ENCODE measurements at places on chromosomes 11 and 22. TPM values are rescaled to one million over a fixed set of nuclear protein-coding genes. Genes with fewer than 3 reads are reported as not detected.

GRCh38 chr11:58490827-58491226 lies 17.1 kb downstream of the OR5B21 start:
- no peaks in the 10 kb centered on the region for H3K27me3 ChIP-seq
- H3K4me3 ChIP-seq = no peak overlapping the region
- no peak for DNase-seq
- no peaks in the 10 kb centered on the region for H3K36me3 ChIP-seq

- H3K27ac ChIP-seq = no peak overlapping the region
- H3K4me1 ChIP-seq = peaks cover 46% of the 10 kb centered on the region
- H3K36me3 ChIP-seq = no peaks in the 10 kb centered on the region
- no peaks in the 10 kb centered on the region for H3K27me3 ChIP-seq
Measured at GRCh38 chr11:72720047-72720446, 32.2 kb downstream of the ARAP1 start.

DNA sequence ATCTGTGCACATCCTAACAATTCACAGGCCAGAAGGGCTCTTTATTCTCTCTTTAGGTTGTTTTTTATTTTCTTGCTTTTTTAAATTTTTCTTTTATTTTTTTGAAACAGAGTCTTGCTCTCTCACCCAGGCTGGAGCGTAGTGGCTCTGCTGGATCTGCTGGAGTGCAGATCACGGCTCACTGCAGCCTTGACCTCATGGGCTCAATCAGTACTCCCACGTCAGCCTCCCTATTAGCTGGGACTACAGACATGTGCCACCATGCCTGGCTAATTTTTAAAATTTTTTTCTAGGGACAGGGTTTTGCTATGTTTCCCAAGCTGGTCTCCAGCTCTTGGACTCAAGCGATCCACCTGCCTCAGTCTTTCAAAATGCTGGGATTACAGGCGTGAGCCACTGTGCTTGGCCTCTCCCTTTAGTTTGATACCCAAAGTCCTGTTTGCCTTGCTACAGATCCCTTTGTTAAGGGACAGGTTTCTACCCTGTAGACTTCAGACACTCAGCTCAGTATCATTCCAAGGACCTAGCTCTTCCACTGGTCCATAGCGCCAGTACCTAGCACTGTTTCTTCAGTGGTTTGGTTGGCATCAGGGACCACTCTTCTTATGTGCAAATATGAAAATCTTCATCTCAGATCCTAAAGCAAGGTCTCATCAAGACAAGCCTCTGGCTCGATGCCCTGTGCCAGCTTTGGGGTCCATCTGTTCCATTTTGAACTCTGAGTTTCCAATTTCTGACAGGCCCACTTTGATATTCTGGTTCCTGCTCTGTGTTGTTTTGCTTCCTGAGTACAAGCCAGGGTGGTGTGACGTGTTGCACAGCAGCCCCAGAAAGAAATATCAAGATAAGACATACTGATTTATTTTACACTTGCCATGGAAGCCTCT lies 211.7 kb downstream of the FAT3 start:
- DNase-seq = no peak
- no peak overlapping the region for H3K4me3 ChIP-seq
- no peak overlapping the region for H3K27ac ChIP-seq
- H3K4me1 ChIP-seq = no peaks in the 10 kb centered on the region
- H3K36me3 ChIP-seq = no peaks in the 10 kb centered on the region
- no peaks in the 10 kb centered on the region for H3K27me3 ChIP-seq

DNA sequence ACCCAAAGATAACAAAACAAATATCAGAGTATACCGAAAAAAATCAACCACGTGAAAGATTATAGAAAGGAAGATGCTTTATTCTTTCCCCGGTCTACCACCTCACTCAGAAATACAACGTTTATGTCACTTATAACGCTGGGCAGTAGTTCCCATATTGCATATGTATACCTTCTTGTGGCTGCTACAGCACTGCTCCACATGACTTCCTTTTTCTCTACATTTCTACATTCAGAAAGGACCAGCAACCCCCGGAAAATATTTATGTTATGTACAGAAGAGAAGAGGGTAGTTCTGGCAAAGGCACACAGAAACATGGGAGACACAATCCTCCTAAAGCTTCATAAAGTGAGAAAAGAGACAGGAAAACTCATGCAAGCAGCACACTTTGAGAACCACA lies 56.8 kb downstream of the MTMR2 start:
- no peaks in the 10 kb centered on the region for H3K36me3 ChIP-seq
- H3K27me3 ChIP-seq = no peaks in the 10 kb centered on the region
- DNase-seq = no peak
- H3K27ac ChIP-seq = no peak overlapping the region
- no peaks in the 10 kb centered on the region for H3K4me1 ChIP-seq

DNA sequence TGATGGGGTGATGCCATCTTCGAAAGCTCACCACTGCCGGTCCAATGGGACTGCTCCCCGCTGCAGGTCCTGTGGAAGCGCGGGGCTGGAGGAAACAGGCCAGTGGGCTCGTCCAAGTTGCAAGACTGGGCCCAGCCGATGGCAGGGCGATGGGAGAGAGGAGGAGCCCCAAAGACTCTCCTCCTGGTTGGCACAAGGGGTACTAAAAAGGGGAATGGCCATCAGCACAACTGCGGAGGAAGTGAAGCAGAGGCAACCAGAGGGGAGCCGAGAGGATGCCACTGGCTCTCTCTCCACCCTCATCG lies 357.1 kb downstream of the SHANK2 start:
- H3K4me1 ChIP-seq = no peaks in the 10 kb centered on the region
- no peak for DNase-seq
- no peak overlapping the region for H3K4me3 ChIP-seq
- H3K27ac ChIP-seq = no peak overlapping the region

GRCh38 chr22:41517172-41518047 lies 26.9 kb downstream of the POLR3H start:
- H3K4me1 ChIP-seq = no peaks in the 10 kb centered on the region
- H3K4me3 ChIP-seq = no peak overlapping the region
- peaks cover 6% of the 10 kb centered on the region for H3K36me3 ChIP-seq
- DNase-seq = peak; percentile 60

DNA sequence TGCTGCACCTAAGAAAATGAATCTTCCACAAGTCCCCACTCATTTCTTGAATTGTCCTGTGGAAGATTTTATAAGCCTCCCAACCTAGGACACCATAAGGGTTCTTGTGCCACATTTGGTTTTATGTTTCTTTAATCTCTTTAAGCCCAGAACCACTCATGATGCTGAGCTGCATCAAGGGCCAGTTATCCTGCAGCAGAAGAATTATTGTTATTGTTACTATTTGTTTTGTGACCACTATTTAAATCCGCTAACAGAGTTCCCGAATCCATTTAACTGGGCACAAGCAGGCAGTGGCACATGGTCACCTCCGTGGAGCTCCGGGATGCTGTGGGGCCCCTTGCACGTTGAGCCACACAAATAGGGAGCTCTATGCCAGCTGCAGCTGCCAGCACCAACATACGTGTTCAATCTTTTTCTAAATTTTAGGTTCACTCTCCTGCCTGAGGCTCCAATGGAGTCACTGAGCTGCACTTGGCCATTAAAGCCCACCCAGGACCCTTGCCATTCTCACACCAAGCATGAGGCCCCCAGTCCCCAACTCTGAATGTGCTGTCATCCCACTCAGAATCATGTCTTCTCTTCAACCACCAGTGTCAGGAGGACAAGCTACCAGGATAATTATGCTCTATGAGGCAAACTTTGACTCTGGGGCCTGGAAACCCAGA lies 60.6 kb downstream of the DGCR2 start:
- H3K27me3 ChIP-seq = no peaks in the 10 kb centered on the region
- DNase-seq = no peak
- H3K4me1 ChIP-seq = no peaks in the 10 kb centered on the region
- peaks cover 94% of the 10 kb centered on the region for H3K36me3 ChIP-seq
- no peak overlapping the region for H3K27ac ChIP-seq

GRCh38 chr22:37633089-37633624 lies 6.3 kb upstream of the SH3BP1 start:
- peak overlapping the region; percentile 94 for H3K27ac ChIP-seq
- H3K4me3 ChIP-seq = peak overlapping the region; percentile 56
- peaks cover 68% of the 10 kb centered on the region for H3K4me1 ChIP-seq
- H3K27me3 ChIP-seq = no peaks in the 10 kb centered on the region

DNA sequence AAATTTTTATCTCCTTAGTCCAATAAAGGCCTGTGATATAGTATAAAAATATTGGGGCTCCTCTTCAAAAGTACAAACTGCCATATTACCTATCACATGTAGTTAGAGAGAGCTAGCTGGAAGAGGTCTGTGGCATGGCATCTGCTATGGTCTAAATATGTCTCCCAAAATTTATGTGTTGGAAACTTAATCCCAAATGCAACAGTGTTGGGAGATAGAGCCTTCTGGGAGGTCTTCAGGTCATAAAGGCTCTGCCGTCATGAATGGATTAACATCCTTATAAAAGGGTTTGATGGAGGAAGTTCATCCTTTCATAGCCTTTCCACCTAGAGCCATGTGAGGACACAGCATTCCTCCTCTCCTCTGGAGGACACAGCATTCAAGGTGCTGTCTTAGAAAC lies 105.4 kb downstream of the RELT start:
- H3K27ac ChIP-seq = no peak overlapping the region
- no peak overlapping the region for H3K4me3 ChIP-seq
- H3K36me3 ChIP-seq = no peaks in the 10 kb centered on the region
- H3K4me1 ChIP-seq = no peaks in the 10 kb centered on the region
- DNase-seq = no peak

GRCh38 chr11:17607591-17608570 lies 60.8 kb downstream of the OTOG start:
- H3K27me3 ChIP-seq = no peaks in the 10 kb centered on the region
- no peaks in the 10 kb centered on the region for H3K36me3 ChIP-seq
- H3K4me1 ChIP-seq = no peaks in the 10 kb centered on the region
- H3K27ac ChIP-seq = no peak overlapping the region
- H3K4me3 ChIP-seq = no peak overlapping the region
- no peak for DNase-seq

GRCh38 chr11:81080476-81080875 lies 1639.6 kb upstream of the TENM4 start:
- no peak overlapping the region for H3K4me3 ChIP-seq
- H3K4me1 ChIP-seq = no peaks in the 10 kb centered on the region
- no peak for DNase-seq
- no peak overlapping the region for H3K27ac ChIP-seq

DNA sequence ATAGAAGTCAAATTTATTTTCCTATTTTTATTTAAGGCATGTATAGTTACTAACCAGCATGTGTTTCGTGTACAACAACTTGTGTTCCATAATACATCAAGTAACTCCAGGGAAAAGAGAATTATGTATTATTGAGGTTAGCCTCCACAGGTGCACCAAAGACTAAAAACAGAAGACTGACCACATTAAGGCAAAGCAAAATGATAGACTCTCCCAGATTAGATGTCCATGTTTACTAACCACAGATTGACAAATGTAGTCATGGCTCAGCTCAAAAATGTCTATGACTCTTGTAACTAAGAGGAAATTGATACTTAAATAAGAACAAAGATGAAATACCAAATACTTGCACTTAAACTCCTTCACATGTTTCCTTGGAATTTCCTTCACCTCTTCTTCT lies 238.5 kb downstream of the METTL15 start:
- no peaks in the 10 kb centered on the region for H3K27me3 ChIP-seq
- H3K27ac ChIP-seq = no peak overlapping the region
- H3K36me3 ChIP-seq = no peaks in the 10 kb centered on the region
- no peak for DNase-seq
- no peaks in the 10 kb centered on the region for H3K4me1 ChIP-seq

DNA sequence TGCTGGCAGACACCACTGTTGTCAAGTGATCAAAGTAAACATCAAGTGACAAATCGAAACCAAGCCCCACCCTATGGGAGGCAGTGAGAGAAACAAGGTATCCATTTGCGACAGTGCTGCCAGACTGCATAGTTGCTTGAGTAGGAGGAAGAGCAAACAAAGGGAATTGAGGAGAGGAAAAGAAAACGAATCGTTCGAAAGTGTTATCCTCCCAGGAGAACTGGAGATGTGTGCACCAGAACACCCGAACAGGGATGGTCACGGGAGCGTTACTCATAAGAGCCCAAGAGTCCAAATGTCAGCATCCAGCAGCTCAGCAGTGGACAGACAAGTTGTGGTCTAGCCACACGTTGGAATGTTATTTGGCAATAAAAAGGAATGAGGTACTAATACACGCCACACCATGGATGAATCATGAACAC lies 58.4 kb upstream of the NUP50 start:
- no peak overlapping the region for H3K4me3 ChIP-seq
- peaks cover 21% of the 10 kb centered on the region for H3K27me3 ChIP-seq
- H3K36me3 ChIP-seq = no peaks in the 10 kb centered on the region
- H3K27ac ChIP-seq = no peak overlapping the region

DNA sequence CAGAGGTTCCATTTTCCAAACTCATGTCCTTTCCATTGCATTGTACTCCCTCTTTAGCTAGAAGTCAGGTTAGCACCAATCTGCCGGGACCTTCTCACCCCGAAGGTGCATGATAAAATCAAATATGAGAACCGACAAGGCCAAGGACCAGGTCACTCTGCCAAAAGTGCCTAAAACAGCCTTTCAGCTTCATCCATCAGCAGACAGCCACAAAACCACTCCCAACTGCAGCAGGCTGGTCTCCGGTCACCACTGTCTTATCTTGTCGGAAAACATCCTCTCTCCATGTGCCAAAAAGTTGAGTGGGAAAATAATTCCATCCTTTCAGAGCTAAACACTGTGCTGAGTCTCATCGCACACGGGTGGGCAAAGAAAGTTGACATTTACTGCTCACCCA lies 1.4 kb downstream of the PI4KA start:
- DNase-seq = no peak
- H3K4me1 ChIP-seq = peaks cover 30% of the 10 kb centered on the region
- no peaks in the 10 kb centered on the region for H3K36me3 ChIP-seq
- no peak overlapping the region for H3K27ac ChIP-seq
- no peaks in the 10 kb centered on the region for H3K27me3 ChIP-seq

DNA sequence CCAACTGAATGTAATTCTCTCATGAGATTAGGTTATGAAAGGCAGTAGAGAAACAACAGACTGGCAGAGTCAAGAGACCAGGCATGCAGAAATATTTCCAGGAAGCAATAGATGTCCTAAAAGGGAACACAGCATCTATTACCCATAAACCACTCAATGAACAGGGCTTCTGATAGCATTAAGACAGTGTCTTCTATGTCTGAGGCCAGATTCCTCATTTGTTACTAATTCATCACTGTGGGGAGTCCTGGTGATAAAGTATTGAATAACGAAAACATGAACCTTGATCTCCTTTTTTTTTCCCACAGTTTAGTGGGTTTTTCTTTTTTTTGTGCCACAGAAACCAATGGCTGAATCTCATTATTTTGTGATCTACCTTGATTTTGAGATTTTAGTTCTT lies 339.0 kb downstream of the METTL15 start:
- DNase-seq = no peak
- H3K27ac ChIP-seq = no peak overlapping the region
- H3K27me3 ChIP-seq = no peaks in the 10 kb centered on the region

GRCh38 chr22:30636226-30637077 lies 871 bp downstream of the SLC35E4 start:
- no peak overlapping the region for H3K27ac ChIP-seq
- H3K4me1 ChIP-seq = peaks cover 28% of the 10 kb centered on the region
- no peaks in the 10 kb centered on the region for H3K36me3 ChIP-seq
- DNase-seq = no peak
- no peaks in the 10 kb centered on the region for H3K27me3 ChIP-seq

Gene SESN3
- polyA plus RNA-seq = 10.1 TPM

Gene CEP126
- 1.00 TPM for polyA plus RNA-seq

Gene MS4A8
- polyA plus RNA-seq = not detected

Gene DKK3
- polyA plus RNA-seq = not detected

Gene PIH1D2
- polyA plus RNA-seq = not detected

Gene MAPK8IP2
- 0.19 TPM for polyA plus RNA-seq

Measured in B cell (primary cell).